Fibroblast of villous mesenchyme (primary cell): ENCODE measurements at places on chromosomes 3 and 15. TPM values are rescaled to one million over a fixed set of nuclear protein-coding genes. Genes with fewer than 3 reads are reported as not detected.

The MOBP gene
- not detected in 2 replicates for total RNA-seq

- no peak for DNase-seq
Observed at GRCh38 chr3:44905446-44906157, 31.2 kb downstream of the TGM4 start.

- no peak for DNase-seq
Observed at GRCh38 chr15:41855261-41855961, 16.8 kb downstream of the PLA2G4B start.

DNA sequence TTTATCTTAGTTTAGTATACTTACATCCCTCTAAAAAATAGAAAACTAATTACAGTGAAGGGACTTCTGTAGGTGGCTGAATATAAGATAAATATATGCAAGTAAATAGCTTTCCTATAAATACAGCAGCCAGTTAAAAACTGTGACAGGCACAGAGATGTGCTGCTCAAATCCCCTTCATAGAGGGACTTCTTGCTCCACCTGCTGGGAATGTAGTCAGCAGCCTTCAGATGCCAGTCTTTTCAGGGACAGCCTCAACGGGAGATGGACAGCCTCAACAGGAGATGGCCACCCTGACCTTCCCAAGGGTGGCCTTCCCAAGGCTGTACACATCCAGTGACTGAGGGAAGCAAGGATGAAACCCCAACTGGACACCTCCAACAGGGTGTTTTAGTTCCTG, 15.7 kb upstream of the PRR23E start:
- DNase-seq = peak; percentile 2

DNA sequence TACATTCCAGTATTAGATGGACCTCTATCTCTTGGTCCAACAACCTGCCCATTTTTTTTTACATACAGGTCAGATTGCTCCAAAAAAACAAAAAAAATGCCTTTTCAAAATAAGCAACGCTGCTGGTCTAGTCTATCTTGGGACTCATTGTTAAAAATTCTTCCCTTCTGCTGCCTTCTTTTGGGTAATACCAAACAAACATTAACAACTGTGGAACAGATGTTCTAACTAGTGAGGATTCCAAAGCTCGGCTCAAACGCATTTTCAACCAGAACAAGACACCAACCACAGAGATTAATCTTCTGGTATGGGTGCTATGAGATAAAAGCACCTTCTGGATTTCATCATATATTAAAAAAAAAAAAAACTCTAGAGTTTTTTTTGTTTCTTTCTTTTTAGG, 24.7 kb downstream of the ARHGAP31 start:
- peak; percentile 93 for DNase-seq

DNA sequence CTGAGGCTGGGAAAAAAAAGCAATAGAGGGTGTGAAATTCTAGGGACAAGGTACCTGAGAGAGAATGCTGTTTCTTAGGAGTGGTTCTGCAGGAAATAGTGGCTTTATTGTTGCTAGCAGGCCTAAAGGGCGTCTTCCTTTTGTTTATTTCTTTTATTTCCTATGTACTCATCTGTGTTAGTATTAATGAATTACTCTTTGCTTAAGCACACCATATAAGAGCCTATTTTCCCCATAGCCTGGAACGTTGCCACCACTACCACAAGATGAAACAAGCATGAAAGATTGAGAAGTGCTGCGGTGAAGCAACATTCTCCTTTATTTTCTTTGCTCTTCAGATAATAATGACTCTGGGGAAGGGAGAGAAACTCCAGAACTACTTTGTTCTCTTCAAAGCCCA, 21.3 kb upstream of the GOLIM4 start:
- peak; percentile 11 for DNase-seq

The PLSCR2 gene
- 0.43 TPM in 1 of 2 replicates, not detected in the other for total RNA-seq

- DNase-seq = no peak
Observed at GRCh38 chr3:36842275-36842674, 77.9 kb upstream of the DCLK3 start.

- no peak for DNase-seq
Observed at GRCh38 chr3:89867286-89867685, 759.9 kb downstream of the EPHA3 start.

- DNase-seq = peak; percentile 47
Observed at GRCh38 chr3:125437631-125438435, 62.7 kb upstream of the ZNF148 start.

DNA sequence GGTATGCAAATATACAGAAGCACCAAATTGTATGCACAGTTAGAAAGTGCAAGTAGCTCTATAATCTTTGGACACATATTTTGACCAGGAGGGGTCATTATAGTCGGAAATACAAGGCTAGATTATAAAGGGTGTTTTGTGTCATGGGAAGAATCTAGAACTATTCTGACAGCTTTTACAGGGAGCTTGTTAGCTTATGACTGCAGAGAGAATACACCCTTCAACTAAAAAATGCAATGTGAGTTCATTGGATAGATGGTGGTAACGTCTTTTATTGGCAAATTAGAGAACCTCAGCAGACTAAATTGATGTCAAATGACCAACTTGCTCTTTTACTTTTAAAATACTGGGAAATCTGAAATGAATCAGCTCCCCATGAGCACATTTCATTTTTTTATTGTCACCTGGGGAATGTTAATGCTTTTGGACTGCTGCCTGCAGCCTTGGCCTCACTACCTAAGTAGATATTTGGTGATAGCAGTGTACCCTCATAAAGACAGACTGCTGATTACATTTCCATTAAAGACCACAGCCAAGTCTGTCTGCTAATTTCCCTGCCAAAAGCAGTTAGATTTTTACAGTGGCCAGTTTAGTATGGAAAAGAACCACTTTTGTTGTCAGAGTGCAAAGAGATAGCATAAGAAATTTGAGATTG, 515.9 kb upstream of the DPPA4 start:
- DNase-seq = no peak

GRCh38 chr3:14640157-14640562, 11.4 kb upstream of the CCDC174 start:
- DNase-seq = no peak

- no peak for DNase-seq
Observed at GRCh38 chr3:129555153-129555550, 12.2 kb downstream of the H1-8 start.
